GM12864 (cell line): ENCODE measurements at places on chromosomes 3 and 15.

DNA sequence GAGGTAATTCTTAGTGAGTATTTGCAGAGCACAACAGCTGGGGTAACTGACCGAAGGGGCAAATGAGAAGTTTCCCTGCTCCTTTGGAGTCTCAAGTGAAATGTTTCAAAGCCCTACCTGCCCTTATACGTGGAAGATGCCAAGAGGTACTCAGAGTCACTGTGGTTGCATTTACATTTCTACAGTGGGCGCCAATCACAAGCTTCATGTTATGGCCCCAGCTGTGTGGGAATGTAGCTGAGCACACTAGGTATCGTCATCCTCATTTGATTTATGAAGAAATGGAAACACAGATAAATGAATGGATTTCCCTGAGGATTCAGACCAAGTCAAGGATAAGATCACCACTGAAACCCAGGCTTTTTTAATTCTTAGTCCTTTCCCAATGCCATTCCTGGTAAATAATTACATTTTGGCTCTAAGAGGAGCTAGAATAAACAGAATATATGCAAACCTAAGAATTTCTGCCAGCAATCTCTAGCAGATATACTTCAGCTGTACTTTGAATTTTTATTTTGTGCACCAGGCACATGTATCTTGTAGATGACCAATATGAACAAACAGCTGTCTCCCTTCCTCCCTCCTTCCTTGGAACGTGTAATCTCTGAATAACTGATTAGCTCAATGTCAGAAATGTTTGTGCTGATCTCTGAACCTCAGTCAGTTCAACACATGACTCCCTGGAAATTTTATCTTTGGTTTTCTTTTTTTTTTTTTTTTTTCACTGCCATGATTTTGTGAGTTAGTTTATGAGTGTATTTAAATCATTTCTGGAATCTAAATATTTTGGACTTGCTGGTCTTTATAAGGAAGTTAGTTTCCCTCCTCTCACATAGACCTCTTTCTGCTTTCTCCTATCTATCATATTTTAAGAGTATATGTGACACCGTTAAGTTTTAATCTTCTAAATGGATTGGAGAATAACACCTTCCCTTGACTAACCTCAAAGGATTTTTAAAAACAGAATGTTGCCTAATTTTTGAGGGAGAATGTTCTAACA lies 69.2 kb downstream of the MAP2K5 start:
- no peak for DNase-seq

DNA sequence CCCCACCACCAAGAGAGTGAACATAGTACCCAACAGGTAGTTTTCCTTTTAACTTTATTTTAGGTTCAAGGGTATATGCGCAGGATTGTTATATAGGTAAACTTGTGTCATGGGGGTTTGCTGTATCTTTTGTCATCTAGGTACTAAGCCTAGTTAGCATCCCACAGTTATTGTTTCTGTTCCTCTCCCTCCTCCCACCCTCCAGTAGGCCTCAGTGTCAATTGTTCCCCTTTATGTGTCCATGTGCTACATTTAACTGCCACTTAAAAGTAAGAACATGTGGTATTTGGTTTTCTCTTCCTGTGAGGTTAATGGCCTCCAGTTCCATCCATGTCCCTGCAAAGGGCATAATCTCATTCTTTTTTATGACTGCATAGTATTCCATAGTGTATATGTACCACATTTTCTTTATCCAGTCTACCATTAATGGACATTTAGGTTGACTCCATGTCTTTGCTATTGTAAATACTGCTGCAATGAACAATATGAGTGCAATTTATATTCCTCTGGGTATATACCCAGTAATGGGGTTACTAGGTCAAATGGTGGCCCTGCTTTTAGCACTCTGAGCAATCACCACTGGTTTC lies 66.2 kb downstream of the ST3GAL6 start:
- DNase-seq = no peak

DNA sequence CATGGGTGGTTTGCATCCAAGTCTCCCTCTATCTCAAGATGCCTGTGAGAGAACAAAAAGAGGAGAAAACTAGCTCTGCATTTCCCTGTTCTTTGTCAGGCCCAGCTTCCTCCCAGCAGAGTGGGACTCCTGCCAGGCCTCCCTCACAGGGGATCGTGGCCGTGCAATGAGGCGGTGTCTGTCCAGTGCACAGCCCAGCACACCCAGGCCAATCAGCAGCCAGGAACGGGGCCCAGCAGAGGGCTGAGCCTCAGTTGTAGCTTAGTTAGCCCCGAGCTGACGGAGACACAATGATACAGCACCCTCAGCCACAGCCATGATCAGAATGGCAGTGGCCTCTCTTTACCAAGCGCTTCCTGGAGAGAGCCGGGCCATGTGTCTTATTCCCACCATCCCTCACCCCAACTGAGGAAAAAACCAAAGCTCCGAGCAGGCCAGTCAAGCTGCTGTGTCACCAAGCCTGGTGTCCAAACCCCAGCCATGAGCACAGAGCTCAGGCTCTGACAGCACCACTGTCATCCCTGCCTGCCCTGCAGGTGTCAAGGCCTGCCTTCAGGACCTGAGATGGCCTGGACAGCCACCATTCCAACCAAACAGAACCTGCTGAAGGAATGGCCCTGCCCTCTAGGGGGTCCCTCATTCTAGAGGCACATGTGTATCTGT lies 71.1 kb downstream of the DNAJB8 start:
- no peak for DNase-seq

GRCh38 chr3:101879102-101879501 lies 29.8 kb downstream of the NFKBIZ start:
- DNase-seq = no peak

DNA sequence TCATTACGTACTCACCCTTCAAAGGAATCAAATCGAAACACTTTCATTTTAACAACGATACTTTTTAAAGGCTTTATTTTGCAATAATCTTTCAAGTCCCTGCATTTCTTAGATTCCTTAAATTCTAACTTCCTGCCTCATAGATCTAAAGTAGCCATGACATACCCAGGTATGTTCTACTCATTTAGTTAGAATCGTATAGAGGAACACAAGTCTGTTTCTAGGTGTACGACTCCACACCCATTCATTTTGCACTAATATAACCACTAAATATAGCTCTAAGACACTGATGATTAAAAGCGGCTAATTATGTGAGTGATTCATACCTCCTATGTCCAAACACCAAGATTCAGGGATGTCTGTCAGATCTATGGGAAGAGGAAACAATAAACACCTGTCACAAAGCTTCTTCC lies 1.3 kb downstream of the ATP13A3 start:
- DNase-seq = no peak

DNA sequence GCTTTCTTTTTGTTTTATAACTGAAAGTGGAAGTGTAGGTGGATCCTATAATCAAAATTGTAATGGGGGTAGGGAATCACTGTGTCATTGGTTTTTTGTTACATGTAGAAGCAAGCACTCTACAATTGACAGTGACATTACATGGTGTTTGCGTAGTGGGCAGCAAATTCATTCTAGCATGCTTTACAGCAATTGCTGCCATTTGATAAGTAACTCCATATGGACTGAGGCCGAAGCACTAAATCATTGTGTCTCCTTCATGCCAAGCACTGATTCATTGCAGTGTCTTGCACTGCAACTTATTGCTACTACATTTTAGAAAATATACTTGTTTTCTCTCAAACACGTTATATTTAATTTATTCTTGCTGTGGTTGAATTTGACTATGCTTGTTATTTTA lies 933.9 kb downstream of the NSUN3 start:
- DNase-seq = no peak

DNA sequence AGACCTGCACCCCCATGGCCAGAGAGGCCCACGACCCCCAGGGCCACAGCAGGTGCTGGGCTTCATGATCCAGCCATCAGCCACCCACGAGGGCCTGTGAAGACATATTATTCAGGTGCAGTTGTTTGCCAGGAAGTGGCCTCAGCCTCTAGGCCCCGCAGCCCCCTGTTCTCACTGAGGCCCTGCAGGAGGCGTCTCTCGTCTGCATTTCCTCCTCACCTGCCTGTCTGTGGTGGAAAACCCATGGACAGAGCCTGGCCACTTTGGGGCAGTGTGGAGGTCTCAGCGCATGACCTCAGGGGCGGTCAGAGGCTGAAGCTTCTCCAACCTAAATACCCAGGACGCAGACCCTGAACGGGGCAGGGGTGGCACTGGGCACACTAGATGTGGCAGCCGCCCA lies 18.6 kb downstream of the UROC1 start:
- DNase-seq = no peak

DNA sequence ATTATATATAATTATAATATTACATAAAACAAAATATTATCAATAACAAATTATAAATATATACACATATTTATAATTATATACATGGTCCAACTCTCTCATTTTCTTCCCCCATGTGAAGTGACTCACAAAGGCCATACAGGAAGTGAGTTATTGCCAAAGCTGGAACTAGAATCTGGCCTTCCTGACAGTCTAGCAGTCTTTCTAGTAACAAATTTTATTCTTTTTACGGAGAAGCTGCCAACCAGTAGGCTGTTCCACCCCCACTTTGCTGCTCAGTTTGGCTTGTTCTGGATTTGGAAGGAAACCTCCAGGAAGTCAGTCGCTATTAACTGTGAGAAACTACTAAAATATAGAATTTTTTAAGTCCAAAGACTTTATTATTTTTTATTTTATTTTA lies 79.6 kb downstream of the DHX36 start:
- DNase-seq = no peak

GRCh38 chr3:94132777-94133176 lies 69.9 kb downstream of the NSUN3 start:
- no peak for DNase-seq

DNA sequence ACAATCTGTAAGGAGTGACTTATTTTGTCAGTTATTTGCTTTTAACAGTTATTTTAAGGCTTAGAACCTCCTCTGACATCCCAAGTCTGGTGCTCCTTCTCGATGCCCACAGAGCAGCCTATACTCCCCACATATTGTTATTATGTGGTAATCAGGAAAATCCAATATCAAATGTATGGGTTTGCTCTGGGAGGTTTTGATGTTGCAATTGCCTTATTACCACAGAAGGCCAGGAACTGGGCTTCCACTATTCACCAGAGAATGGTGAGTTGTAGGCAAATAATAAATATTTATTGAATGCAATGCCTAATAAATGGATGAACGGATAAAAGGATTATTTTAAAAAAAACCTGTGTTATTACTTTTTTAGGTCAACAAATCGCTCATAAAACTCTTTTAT lies 12.2 kb downstream of the NEK10 start:
- DNase-seq = no peak

GRCh38 chr15:76840830-76841460 lies 64.2 kb downstream of the SCAPER start:
- DNase-seq = no peak

DNA sequence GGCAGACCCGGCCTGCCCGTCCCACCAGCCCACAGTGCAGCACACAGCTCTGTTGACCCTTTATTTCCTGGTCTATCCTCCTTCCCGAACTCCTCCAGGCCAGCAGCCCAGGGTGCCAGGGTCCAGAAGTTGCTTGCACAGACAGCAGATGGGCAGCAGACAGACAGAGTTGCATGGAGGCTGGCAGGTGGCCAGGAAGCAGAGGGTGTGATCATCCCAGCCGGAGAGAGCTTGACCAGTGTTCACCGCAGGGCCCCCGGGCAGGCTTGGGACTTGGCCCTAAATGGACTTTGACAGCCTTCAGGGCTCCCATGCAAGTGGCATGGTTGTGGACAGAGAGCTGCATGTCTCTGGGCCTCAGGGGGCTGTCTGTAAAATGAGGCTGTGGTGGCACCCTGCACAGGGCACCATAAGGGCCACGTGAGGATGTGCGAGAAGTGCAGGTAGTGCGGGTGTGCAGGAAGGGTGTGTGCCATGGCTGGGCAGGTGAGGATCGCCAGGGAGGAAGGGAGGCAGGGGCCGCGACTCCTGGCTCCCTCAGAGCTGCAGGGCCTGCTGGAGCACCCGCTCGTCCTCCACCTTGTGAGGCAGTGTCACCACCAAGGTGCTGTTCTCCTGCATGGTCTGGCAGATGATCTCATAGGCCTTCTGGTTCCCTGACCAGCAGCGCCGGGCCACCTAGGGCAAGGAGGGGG lies 6.3 kb upstream of the ZXDC start:
- DNase-seq = no peak

DNA sequence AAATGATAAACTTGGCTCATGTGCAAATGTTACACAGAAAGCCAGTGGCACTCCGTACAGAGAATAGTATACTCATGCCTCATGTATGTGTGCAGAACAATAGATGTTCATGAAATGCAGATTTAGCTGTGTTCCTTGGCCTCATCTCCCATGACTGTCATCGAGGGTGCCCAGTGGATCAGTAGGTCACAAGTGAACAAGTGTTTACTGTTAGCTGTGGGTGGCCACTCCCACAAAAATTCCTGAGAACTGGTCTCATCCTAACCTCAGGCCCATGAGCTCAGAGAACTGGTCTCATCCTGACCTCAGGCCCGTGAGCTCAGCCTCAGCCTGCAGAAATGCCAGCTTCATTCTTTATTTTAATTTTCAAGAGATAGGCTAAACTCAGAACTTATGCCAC lies 124.1 kb downstream of the GADL1 start:
- no peak for DNase-seq

DNA sequence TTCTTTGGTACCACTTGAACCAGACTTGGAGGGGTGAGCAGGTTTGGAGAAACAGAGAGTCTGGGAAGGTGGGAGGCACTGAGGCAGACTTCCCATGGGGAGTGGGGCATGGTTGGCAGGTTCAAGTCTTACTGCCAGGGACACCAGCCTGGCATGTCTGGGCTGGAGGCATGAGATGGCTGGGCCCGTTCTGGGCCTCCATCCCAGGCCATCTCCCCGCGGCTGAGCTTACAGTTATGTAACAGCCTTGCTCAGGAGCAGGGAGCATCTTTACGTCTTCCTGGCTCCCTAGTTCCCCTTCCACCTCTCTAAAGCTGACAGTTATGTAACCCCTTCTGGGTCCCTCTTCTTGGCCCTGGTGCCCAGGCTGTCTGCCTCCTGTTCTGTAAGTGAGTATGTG lies 12.4 kb downstream of the VIPR1 start:
- DNase-seq = no peak

DNA sequence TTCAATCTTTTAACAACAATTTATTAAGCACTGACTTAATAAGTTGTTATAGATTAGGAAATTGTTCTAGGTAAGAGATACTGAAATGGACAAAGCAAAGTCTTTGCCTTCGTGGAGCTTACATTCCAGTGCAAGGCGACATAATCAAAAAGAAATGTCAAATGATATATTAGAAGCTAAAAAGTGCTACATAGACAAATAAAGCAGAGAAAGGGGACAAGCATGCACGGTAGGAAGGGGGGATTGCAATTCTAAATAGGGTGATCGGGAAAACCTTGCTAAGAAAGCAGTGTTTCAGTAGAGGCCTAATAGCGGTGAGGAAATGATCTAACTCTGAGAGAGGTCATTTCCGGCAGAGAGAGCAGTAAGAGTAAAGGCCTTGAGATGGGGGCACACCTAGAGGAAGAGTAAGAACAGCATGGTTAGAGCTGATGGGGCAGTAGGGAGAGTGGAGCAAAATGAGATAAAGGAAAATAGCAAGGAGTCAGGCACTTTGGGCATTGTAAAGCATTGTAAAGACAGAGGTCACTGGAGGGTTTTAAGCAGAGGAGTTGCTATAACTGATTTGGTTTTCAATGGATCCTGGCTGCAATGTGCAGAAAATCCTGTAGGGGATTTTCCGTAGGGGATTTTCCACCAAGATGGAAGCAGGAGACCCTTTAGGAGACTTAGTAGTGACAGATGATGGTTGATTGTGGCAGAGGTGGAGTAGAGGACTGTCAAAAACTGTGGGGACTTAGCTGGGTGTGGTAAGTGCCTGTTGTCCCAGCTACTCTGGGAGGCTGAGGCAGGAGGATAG lies 71.7 kb upstream of the CFAP20DC start:
- no peak for DNase-seq
